ENCODE measurements at places on chromosomes 2 and 18.

DNA sequence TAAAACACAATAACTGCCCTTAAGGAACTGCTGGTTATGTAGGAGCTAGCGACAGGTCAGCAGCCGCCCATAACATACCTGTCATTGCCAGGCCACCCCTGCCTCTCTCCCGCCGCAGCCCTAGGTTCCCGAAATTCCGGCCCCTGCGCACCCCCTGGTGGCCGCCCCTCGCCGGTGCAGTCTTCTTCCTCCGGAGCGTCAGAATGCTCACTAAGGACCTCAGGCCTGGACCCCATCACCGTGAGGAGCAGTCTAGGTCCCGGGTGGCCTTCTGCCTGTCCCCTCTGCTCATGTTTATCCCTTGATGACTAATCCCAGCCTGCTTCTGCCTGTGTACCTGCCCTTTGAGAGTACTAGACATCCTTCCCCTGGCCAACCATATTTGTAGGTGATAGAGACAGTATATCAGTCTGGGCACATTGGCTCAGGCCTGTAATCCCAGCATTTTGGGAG, 115.7 kb upstream of the SLC1A4 start:
- no peak for DNase-seq

DNA sequence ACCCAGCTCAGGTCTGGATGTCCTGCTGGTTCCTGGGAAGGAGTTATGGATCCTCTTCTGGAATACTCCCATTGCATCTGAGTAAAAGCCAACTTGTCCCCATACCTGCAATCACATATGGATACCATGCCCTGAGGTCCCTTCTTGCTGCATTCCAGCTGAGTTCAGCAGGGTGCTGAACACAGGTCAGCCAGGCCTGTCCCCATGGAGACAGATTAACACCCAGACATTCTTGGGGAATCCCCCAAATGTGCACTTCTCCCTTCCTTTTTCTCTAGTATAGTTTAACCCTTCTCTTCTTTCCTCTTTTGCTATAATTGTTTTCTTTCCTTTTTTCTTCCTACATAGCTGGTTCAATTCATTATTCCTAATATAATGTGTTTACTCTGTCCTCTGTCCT, 799.6 kb upstream of the HS6ST1 start:
- DNase-seq, result no peak

DNA sequence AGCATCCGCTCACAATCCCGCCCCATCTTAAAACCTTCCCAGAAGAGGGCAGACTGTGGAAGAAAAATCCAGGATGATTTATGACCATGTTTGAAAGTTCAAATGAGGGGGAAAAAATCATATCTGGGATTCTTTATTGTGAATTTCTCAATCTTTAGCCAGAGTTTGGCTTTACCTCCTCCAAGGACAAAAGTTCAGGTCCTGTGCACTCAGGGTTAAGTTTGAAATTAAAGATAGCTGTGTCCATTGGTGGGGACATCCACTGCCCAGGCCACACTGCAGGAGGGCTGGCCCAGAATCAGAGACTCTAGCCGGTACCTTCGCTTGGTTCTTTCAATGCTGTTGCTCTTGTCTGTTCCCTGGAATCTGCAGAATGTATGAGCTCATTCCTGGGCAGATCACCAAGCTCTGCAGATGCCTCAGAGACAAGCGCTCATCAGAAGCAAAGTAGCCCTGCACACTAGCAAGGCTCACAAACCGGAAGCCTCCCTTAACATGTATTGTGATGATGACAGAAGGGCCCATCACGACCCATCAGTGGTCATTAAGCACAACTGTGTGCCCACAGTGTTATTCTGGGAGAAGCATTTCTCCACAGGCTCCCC, 375.3 kb upstream of the KLHL29 start:
- DNase-seq, result no peak

GRCh38 chr2:215396595-215397313, 39.1 kb downstream of the FN1 start:
- peak; percentile 65 for DNase-seq

- no peak for DNase-seq
Observed at GRCh38 chr2:101718993-101719571, 21.6 kb downstream of the MAP4K4 start.

DNA sequence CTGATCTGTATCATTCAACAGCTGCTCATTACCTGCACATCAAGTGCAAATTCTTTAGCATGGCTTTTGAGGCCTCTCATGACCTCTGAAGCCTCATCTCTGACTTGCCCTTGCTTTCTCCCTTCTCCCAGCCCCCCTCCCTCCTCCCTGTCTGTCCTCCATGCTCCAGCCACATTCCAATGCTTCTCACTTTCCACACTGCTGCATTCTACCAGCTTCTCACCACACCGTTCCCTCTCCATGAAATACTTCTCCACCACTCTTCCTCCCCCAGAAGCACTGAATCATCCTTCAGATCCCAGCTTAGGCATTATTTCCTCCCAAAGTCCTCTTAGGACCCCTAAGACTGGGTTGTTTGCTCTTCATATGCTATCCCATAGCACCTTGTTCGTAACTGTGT, 26.9 kb downstream of the GCG start:
- DNase-seq, result no peak

DNA sequence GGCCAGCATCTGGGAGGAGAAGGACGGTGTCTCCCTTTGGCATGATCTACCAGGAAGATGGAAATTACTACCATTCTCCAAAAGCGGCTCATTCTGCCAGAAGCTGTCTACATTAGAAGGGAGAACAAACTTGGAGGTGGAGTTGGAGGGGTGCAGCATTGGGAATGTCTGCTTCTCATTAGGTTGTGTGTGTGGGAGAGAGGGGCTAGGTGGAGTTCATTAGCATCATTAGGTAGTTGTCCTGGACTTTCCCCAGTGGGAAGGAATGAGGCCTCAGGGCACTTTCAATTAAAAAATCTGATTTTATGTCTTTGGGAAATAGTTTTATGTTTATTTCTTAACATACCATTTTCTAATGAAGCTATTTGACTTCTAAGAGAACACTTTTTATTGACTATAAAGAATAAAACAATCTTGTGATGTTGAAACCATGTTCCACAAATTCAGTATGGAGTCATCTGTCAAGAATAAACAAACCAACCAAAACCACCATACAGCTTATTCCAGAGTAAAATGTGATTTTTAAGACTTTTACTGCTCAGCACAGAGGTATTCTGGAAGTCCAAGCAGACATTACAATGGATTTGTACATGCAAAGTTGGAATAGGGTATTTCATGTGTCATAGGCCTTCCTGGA, 60.6 kb downstream of the VAPA start:
- DNase-seq, result peak; percentile 20

GRCh38 chr2:12649602-12650400, 66.9 kb upstream of the TRIB2 start:
- no peak for DNase-seq

- DNase-seq, result no peak
Observed at GRCh38 chr2:43074592-43075053, 151.8 kb downstream of the ZFP36L2 start.

- DNase-seq, result peak; percentile 11
Observed at GRCh38 chr2:7915302-7916091, 766.4 kb upstream of the ID2 start.

DNA sequence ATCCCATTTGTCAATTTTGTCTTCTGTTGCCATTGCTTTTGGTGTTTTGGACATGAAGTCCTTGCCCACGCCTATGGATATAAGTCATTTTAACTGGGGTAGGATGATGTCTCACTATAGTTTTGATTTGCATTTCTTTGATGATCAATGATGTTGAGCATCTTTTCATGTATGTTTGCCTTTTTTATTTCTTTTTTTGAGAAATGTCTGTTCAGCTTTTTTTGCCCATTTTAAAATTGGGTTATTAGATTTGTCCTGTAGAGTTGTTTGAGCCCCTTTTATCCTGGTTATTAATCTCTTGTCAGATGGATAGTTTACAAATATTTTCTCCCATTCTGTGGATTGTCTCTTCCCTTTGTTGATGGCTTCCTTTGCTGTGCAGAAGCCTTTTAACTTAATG, 75.3 kb downstream of the COMMD1 start:
- DNase-seq, result no peak

- no peak for DNase-seq
Observed at GRCh38 chr2:73266061-73266901, 18.0 kb downstream of the FBXO41 start.

GRCh38 chr2:233461481-233461891, 105.1 kb downstream of the USP40 start:
- DNase-seq, result no peak

- no peak for DNase-seq
Observed at GRCh38 chr2:163640542-163641193, 95.1 kb downstream of the FIGN start.

GRCh38 chr2:68317971-68318913, 1.5 kb downstream of the CNRIP1 start:
- no peak for DNase-seq

GRCh38 chr2:231170055-231170454, 28.4 kb upstream of the ARMC9 start:
- peak; percentile 83 for DNase-seq

- no peak for DNase-seq
Observed at GRCh38 chr2:116510117-116510671, 1304.3 kb upstream of the DDX18 start.

GRCh38 chr2:42142547-42143184, 26.5 kb upstream of the EML4 start:
- DNase-seq, result no peak

GRCh38 chr2:218290316-218291261, 1.7 kb downstream of the TMBIM1 start:
- DNase-seq, result no peak

DNA sequence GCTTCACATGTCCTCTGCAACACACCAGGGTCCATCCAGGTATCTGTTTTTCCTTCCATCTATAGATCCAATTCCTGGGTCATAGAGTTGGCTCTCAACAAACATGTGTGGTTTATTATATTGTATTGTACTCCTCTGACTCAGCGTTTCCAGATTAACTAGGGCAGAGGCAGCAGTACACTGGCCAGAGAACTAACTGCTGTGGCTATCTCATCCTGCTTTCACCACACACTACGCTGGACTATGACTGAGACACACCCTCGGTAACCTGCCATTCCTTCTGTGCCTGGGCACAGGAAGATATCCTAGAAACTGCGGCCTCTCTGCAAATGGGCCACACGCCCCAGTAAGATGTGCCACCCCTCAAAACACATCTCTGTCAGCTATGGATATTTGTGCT, 159.8 kb upstream of the STK17B start:
- DNase-seq, result peak; percentile 58

GRCh38 chr18:4125627-4126230, 329.4 kb downstream of the DLGAP1 start:
- no peak for DNase-seq

DNA sequence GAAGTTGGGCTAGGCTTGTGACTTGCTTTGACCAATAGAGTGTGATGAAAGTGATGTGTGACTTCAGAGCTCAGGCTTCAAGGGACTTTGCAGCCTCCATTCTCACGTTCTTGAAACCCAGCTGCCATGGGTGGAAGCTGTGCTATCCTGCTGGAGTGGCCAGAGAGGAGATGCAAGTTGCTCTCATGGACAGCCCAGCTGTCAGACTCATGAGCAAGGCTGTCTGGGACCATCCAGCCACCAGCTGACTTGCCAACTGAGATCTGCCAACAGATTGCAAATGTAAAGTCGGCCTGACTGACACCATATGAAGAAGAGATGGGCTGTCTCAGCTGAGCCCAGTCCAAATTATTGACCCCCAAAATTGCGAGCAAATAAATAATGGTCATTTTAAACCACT, 226.4 kb upstream of the CXCR4 start:
- no peak for DNase-seq

GRCh38 chr2:56624181-56624580, 440.4 kb downstream of the CCDC85A start:
- no peak for DNase-seq

DNA sequence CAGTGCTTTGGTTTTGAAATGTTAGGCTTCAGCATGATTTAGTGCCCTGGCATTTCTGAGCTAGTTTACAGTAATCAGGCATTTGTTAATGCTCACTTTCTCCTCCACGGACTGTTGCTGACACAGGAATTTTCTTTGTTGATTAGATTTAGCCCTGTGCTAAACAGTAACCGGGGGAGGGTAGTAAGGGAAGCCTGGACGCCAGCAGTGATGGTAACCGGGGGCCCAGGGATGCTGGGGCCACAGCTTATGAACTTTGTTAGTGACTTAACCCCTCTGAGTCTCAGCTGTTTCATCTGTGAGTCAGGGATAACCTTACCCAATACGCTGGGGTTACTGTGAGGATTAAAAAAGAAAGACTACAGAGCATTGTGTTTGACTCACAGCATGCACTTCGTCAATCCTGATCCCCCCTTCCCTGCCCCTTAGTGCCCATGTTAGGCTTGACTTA, 33.5 kb downstream of the KLHL29 start:
- peak; percentile 43 for DNase-seq

- DNase-seq, result no peak
Observed at GRCh38 chr18:3798032-3798431, 348.1 kb downstream of the TGIF1 start.

- no peak for DNase-seq
Observed at GRCh38 chr2:146776596-146776995, 1068.2 kb upstream of the ACVR2A start.

DNA sequence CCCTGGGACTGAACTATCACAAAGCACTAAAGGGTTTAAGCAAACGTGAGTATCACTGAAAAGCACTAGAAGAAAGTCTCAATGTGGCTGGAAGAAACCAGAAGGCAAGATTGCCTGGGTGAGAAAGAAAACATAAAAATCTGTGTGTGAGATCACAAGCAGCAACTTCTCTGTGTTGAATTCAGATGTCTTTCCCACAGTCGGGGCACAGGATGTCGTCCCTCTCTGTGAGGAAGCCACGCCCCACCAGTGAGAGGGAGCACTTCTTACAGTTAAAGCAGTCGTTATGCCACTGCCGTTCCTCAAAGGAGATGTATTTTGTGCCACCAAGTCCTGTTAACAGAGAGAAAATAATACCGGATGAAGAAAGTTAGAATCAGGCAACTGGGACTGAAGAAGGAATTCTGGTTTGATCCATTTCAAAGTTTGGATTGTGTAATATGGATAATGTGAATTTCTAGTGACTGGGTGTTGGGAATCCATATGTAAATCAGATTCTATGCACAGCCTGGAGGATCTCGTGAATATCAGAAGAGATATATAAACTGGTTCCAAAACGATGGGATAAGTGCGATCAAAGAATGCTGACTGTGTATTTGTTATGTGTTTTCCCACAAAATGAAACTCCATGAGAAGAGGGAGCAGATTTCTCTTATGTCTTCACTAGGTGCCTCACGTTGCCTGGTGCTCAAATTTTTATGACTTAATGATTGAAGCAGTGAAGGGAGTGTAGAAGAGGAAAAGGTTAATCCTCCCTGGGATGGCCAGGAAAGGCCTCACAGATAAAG, 24.0 kb downstream of the C2orf49 start:
- no peak for DNase-seq

GRCh38 chr18:75691483-75691882, 264.0 kb upstream of the SMIM21 start:
- DNase-seq, result no peak

GRCh38 chr18:62436636-62437234, 86.1 kb upstream of the ZCCHC2 start:
- DNase-seq, result no peak

GRCh38 chr2:218446547-218446946, 27.6 kb downstream of the VIL1 start:
- DNase-seq, result no peak

DNA sequence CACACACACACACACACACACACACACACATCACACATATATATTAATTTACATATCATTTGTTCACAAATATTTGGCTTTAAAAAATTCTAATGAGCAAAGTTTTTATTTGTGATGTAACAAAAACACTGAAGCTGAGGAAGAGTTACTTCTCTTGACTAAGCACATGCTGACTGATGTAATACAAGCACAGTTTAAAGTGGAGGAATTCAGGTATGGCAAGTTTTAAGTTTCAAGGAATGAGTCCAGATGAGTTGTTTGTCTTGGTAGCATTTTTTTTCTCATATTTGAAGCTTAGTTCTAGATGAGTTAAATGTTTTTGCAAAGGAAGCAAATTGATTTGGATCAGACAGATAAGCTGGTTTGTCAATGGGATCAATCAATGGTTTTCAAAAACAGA, 20.2 kb upstream of the CALCRL start:
- DNase-seq, result no peak

All from AG09319 (cell line).